ENCODE measurements at places on chromosomes 7 and 10.

DNA sequence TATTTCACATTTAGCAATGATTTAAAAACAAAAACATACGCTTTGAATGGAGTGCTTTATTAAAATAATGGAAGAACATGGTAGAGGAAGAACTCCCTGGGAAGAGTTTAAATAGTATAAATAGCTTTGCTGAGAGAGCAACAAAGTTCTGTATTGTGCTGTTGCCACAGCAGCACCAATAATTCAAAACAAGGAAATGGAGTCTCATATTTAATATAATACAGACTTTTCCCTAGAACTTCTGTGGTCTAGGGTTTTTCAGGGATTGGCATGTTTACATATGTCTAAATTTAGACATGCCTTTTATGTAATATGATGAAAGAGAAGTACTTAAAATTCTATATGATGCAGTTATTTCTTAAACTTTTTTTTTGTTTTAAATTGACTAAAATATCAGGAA, 217.2 kb upstream of the HDAC9 start:
- no peaks in the 10 kb centered on the region for H3K4me1 ChIP-seq
- H3K27ac ChIP-seq: no peak overlapping the region
- no peak for DNase-seq
- no peaks in the 10 kb centered on the region for H3K27me3 ChIP-seq

DNA sequence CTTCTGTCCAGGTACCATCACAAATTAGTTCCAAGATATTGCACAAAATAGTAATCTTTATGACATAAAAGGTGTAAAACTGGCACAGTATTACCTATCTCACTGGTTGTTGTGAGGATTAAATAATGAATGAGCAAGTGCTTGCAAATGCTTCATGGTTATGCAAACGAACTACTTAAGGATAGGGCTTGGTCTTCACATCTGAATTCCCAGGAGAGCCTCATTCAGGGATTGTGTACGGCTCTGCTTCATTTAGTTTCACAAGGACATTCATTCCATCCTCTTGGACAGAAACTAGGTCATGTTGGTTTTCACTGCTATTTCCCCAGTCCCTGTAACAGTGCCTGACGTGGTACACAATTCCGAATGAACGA, 12.1 kb downstream of the ABCA13 start:
- no peak overlapping the region for H3K4me3 ChIP-seq
- no peaks in the 10 kb centered on the region for H3K27me3 ChIP-seq
- DNase-seq: no peak
- no peak overlapping the region for H3K27ac ChIP-seq
- H3K4me1 ChIP-seq: no peaks in the 10 kb centered on the region

DNA sequence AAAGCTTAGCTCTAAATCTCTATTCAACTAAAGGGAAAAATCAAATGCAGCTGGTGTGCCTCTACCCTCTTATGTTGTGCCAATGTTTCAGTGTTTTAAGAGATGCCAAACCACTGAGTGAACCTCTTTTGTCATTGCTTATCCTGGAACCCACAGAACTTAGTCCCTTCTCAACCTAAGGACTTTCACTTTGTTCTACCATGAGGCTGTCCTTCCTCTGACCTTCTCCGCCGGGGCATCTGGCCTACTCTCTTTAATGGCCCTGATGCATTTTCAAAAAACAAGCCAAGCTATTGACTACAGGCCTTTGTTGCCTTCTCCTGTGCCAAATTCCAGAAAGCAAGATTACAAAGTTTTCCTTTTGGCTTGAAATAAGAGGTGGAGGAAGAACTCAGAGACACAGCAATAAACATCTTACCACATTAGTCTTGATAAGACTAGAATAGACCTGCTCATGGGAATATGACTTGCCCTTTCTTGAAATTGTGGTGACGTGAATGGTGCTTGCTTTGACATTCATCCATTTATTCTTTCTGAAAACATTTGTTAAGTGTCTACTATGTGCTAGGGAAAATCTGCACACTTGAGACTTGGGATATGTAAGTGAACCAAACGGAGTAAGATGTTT, 253.2 kb upstream of the SMIM30 start:
- no peaks in the 10 kb centered on the region for H3K4me1 ChIP-seq
- no peak for DNase-seq
- no peaks in the 10 kb centered on the region for H3K27me3 ChIP-seq
- no peak overlapping the region for H3K4me3 ChIP-seq

- H3K4me3 ChIP-seq: no peak overlapping the region
- no peaks in the 10 kb centered on the region for H3K27me3 ChIP-seq
- H3K27ac ChIP-seq: no peak overlapping the region
- peaks cover 12% of the 10 kb centered on the region for H3K36me3 ChIP-seq
- no peaks in the 10 kb centered on the region for H3K4me1 ChIP-seq
Observed at GRCh38 chr10:24524314-24524713, 199.4 kb downstream of the ARHGAP21 start.

DNA sequence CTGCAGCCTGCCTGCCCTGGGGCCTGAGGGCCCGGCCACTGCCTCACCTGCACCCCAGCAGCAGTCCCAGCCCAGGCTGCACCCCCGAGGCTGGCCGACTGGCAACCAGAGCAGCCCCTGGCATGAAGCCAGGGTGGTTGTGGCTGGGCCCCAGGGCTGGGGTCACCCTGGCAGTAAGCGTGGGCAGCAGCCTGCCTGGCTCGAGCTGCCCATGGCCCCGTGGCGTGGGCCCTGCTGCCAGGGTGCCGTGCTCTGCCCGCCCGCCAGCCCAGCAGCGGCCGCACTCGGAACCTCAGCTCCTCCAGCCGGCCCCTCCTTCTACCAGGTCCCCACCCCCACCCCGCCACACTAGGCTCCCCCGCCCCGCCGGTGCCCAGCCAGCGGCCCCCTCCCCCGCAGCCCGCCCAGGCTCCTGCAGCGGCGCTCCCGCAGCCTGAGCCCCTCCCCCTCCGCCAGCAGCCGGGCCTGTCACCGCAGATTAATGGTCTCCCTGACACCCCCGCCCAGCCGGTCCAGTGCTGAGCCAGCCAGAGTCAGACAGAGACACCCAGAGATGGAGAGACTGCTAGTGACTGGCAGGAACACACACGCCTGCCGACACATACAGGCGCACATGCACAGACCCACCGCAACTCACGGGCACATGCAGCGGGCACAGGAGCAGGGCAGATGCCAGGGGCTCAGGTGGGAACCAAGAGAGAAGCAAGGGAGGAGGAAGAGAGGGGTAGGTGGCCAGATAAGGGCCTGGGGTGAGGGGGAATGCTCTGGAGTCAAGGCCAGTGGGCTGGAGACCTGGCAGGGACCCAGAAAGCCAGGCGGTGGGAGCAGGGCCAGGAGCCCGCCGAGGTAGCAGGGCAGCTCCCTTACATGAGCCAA, 22.4 kb downstream of the KCNH2 start:
- peak overlapping the region; percentile 85 for H3K27ac ChIP-seq
- no peak for DNase-seq
- peaks cover 25% of the 10 kb centered on the region for H3K36me3 ChIP-seq
- peaks cover 59% of the 10 kb centered on the region for H3K4me1 ChIP-seq
- H3K4me3 ChIP-seq: peak overlapping the region; percentile 37
- H3K27me3 ChIP-seq: no peaks in the 10 kb centered on the region

DNA sequence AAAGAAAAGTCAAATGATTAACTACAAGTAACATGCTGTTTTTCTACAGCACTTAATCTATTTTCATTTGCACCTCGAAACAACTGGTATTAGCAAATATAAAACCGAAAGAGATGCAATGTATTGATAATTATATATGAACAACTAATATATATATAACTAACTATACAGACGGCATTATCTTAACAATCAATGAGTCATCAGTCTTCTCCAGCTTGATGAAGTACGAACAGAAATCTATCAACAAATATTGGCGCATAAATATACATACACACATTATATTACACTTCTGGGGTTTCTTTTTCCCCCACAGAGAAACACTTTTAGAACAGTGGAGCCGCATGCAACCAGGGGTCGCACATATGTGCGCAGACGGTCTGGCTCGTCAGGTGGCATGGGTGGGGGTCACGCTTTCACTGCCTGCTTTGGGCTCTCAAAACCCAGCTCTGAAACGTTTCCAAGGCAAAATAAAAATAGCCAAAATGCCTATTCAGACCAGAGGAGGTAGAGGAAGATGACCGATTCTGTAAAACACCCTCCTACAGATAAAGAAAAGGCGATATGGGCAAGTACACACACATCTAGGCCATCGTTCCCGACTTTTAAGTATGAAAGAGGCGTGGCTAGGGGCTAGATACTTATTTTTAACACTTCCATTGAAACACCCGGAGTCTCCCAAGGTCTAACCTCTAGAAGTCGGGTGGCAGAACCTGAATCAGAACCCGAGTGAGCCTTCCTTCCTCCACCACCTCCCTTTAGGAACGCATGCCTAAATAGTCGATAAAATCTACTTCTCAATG, 1.7 kb downstream of the ARHGAP12 start:
- peak overlapping the region; percentile 94 for H3K4me3 ChIP-seq
- no peaks in the 10 kb centered on the region for H3K36me3 ChIP-seq
- no peak for DNase-seq
- no peaks in the 10 kb centered on the region for H3K27me3 ChIP-seq
- peak overlapping the region; percentile 98 for H3K27ac ChIP-seq

DNA sequence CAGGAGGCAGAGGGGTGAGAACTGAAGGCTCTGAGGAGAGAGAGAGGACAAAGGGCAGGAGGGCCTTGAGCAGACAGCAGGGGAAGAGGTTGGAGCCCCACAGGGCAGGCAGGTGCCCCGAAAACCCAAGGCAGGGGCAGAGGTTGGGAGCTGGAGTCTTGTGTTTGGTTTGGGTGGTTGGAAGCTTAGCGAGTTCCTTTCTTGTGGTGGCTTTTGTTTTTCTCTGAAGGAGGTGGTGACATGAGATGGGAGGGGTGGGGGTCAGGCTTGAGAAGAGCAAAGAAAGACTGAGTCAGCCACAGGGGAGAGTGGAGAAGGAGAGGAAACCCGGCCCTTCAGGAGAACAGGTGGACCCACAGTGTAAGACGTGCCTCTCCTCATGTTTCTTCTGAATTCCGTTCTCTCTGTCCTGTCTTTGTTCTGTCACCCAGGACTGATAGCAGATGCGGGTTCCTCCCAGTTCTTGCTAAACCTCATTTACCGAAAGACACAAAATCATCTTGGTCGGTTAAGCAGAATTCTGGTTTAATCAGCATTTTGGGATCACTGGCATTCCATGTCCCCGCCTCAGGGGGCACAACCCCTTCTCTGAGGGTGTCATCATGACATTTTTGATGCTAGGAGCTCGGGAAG, 95.3 kb downstream of the INSYN2A start:
- no peak overlapping the region for H3K4me3 ChIP-seq
- peaks cover 21% of the 10 kb centered on the region for H3K36me3 ChIP-seq
- H3K27me3 ChIP-seq: no peaks in the 10 kb centered on the region
- H3K27ac ChIP-seq: no peak overlapping the region

DNA sequence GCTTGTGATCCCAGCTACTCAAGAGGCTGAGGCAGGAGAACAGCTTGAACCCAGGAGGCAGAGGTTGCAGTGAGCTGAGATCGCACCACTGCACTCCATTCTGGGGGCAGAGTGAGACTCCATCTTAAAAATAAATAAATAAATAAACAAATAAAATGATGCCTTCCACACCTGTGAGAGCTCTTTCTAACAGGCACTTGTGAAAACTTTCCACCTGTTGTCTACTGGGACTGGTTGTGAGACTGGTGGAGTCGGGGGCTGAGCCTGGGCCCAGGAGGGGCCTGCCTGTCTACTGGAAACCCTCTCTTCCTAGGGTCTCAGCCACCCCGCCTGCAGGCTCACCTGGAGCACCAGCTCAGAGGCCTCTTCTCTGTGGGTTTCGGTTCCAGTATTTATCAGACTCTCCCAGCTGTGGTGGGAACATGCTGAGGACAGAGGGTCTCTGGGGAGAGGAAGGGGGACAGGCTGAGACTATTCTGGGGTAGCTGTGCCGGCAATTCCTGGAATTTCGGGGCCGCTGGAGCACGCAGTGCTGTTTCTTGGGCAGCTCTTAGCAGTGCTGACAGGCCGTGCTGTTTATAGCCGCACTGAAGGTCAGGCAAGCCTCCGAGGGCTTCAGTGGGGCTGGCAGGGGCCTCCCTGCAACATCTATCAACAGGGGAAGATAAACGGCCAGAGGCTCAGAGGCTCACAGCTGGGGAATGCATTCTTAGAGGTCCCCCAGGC, 3.8 kb downstream of the LDB3 start:
- H3K36me3 ChIP-seq: peaks cover 59% of the 10 kb centered on the region
- peak overlapping the region; percentile 57 for H3K4me3 ChIP-seq
- no peak for DNase-seq
- H3K27ac ChIP-seq: peak overlapping the region; percentile 92
- peaks cover 100% of the 10 kb centered on the region for H3K4me1 ChIP-seq
- H3K27me3 ChIP-seq: no peaks in the 10 kb centered on the region

DNA sequence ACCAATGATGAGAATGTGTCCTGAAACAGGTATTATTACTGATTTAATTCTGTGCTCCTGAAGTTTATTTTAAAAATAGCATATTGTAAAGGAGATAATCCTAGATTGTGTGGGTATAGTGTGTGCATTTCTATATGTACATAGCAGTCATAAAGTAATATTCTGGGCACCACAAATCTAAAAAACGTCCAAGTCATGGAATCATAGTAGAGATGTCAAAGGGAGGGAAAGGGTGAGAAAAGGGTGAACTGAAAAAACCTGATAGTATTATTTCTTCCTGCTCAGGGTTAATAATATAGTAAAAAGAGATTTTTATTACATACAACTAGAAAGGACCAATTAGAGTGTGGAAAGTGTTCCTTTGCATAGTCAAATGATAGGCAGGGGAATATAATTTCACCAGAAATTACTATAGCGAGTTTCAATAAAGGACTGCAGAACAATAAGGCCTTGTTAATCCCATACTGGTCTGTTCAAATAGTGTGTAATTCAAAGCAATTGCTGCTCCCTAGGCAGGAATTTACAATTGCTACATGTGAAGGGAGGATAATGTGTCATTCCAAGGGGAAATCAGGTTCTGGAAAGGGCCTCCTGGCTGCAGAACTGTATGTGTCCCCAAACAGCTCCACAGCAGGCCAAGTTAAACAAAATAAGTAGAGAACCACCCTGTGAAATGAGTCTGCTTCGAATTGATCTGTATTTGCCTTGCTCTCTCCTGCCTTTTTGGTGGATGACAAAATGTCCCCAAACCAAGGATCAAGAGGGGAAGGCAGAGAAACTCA, 42.5 kb upstream of the KMT2E start:
- peak overlapping the region; percentile 52 for H3K27ac ChIP-seq
- no peak for DNase-seq
- no peaks in the 10 kb centered on the region for H3K36me3 ChIP-seq
- H3K27me3 ChIP-seq: no peaks in the 10 kb centered on the region

DNA sequence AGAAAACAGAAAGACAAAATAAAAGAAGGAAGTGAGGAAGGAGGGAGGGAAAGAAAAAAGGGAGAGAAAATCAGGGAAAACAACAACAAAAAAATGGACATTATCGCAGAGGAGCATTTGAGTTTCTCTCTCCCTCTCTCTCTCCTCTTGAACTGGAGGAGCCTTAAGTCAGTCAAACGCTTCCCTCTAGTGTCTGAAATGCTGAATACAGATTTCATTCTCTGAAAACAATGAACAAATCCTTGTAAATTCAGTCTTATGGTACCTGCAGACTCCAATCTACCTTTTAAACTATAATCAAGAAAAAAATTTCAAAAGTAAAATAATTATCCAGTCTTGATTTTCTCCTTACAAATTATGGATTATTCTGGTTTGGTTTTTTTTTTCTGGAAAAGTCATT, 89.2 kb upstream of the PFKP start:
- no peaks in the 10 kb centered on the region for H3K36me3 ChIP-seq
- no peaks in the 10 kb centered on the region for H3K27me3 ChIP-seq
- no peak overlapping the region for H3K4me3 ChIP-seq
- no peak overlapping the region for H3K27ac ChIP-seq
- no peaks in the 10 kb centered on the region for H3K4me1 ChIP-seq

All from esophagus muscularis mucosa (tissue), 4 donors.